Epithelial cell of esophagus (primary cell): ENCODE measurements at places on chromosomes 6 and 20.

- DNase-seq = no peak
Observed at GRCh38 chr20:53133125-53133524, 161.0 kb downstream of the TSHZ2 start.

- DNase-seq = no peak
Observed at GRCh38 chr6:110589865-110590513, 113.6 kb upstream of the SLC22A16 start.

DNA sequence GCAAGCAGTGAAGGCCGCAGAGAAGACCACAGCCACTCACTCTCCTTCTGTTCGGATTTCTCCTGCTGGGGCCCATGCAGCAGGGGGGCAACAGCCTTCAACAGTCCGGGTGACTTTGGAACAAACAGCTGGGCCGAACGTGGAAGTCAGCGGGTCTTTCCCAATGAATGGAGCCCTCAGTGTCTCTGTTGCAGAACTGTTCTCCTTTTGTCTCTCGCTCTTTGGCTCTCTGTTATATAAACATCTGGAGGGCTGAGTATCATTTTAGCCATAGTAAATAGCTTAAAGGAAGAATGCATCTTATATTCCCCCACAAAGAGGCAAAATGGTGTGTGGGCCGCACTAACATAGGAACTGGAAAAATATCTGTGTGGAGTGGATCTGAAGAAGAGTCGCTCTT is 136.7 kb upstream of the RALGAPA2 start:
- no peak for DNase-seq

DNA sequence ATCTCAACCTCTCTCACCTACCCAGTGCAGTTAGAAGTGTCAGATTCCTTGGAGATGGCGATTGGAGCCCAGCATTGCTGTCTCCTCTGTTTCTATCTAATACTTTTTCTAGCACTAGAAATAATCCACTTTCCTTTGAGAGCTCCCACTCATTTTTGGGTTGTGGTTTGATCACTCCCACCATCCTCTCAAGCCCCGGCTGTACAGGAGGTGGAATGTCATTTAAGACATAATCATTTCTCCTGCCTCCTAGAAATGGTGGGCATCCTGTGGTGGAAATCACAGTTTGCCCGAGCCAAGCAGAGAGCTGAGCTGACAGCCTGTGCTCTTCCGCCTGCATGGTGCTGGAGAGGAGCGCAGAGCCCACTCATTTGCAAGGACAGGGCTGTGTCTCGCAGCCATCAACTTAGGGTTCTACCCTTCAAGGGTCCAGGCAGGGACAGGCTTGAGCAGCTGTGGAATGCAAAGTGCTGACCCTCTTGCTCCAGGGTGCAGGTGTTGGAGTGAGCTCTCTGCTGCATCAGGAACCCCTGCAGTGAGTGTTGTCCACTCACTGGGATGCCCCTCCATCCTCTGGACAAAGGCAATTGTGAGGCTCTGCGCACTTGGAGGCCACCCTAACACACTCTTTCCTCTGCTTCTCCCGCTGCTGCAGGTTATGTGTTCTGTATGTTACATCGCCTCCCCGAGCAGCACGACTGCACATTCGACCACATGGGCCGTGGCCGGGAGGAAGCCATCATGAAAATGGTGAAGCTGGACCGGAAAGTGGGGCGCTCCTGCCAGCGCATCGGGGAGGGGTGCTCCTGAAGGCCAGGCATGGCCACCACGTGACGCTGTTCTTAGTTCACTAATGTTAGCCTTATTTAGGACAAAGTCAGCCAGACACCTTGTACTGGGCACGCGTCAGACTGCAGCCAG is 332.3 kb downstream of the ZFAND3 start:
- DNase-seq = no peak

DNA sequence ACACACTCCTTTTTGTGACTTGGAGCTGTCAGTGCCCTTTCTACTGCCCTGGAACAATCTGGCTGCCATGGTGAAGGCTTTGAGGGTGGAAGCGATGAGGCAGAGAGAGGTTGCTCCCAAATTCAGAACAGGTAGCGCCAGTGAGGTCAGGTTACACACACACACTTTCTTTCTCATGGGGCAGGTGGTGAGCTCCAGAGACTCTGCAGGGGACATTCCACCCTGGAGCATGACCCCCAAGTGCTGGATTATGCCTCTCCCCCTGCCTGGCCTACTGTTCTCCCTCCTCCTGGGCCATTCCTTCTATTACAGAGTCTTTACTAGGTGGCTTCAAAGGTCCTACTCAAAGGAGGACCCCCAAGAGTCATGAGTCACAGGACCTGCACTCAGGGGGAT is 98.0 kb downstream of the EYA2 start:
- DNase-seq = no peak

DNA sequence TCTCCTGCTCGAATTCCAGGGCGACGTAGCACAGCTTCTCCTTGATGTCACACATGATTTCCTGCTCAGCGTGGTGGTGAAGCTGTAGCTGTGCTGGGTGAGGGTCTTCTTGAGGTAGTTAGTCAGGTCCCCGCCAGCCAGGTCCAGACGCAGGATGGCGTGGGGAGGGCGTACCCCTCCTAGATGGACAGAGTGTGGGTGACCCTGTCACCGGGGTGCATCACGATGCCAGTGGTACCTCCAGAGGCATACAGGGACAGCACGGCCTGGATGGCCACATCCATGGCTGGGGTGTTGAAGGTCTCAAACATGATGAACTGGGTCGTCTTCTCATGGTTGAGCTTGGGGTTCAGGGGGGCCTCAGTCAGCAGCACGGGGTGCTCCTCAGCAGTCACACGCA is 110.2 kb upstream of the CNR1 start:
- DNase-seq = no peak

DNA sequence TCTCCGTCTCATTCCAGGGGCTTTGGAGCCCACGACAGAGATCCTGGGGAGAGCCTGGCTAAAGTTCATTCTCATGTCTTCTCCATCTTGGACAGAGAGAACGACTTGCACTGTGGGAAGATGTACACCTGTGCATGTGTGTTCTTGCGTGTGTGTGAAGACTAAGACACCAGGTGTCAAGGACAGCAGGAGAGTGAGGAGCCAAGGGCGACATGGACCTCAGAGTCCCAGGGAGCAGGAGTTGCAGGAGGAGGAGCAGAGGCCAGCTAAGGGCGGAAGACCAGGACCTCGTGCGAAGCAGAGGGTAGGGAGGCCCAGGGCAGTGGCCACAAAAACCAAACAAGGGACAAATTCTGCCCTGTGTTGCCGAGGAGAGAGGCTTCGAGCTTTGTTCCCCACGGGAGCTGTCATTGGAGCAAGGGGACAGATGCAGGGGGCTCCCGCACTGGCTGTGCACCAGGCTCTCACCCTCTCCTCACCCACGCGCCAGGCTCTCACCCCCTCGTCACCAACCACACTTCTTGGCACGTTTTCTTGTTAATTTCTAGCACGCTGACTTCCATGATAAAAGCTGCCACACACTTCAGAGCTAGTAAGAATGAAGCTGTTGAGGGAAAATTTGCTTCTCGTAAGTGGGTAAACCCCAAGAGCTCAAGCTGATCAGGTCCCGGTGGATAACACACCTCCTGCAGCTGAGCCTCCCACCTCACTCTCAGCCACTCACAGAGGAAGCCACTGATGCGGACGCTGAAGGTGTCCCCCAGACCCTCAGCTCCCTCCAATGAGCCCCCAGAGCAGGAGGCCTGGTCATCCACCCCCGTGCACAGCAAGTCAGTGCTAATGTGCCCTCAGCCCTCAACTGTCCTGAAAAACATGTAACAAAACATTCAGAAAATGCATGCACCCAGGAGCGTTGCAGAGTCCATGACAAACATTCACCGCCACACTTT is 62.6 kb downstream of the DLL1 start:
- DNase-seq = no peak

DNA sequence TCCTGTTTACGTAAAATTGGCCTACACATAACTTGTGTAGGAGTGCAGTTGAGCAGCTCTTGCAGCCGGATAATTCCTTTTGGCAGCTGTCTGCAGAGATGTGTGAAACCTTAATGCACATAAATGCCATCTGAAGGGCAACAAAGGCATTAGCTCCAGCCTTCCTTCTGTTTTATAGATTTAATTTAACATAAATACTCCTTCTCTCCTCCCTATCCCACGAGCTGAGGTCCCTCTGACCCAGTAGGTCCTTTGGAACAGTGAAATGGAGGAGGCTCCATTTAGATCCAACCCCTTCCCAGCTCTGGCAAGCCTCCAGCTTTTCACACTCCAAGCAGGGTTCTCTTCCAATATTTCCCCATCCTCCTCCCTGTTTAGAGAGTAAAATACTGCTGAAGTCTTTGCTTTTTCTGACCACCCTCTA is 6.5 kb downstream of the PLEKHG1 start:
- DNase-seq = no peak

GRCh38 chr6:108365478-108365877 is 70.6 kb downstream of the AFG1L start:
- no peak for DNase-seq

DNA sequence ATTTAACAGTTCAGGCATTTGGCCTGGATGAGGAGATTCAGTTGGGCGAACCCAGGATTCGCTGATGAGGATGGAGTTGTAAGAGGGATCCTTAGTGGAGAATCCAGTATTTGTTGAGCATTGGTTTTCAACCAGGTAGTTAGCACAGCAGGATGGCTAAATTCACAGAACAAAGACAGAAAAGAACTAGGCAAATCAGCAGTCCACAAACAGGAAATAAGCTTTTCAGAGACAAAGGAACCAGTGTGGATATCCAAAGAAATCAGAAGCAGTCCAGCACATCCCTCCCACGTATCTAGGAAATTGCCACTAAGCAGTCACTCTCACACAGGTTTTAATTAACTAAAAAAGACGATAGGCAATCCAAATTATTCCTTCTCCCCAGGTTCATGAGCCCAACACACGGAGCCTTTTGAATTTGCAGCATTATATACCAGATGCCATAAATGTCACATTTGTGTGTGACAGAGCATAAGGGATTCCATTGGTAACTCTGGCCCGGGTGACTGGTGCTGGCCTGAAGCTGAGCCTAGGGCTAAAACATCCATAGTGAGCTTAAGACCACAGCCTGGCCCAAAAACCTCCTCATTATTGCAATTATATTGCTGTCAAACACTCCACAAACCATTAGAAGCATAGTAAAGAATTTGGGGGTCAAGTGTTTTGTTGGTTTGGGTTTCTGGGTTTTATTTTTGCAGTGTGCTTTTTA is 131.5 kb downstream of the SOBP start:
- no peak for DNase-seq

GRCh38 chr6:101108286-101108685 is 227.2 kb upstream of the ASCC3 start:
- DNase-seq = no peak

- no peak for DNase-seq
Observed at GRCh38 chr20:7883309-7883708, 56.9 kb downstream of the HAO1 start.

GRCh38 chr20:41142919-41143318 is 5.6 kb downstream of the PLCG1 start:
- no peak for DNase-seq

DNA sequence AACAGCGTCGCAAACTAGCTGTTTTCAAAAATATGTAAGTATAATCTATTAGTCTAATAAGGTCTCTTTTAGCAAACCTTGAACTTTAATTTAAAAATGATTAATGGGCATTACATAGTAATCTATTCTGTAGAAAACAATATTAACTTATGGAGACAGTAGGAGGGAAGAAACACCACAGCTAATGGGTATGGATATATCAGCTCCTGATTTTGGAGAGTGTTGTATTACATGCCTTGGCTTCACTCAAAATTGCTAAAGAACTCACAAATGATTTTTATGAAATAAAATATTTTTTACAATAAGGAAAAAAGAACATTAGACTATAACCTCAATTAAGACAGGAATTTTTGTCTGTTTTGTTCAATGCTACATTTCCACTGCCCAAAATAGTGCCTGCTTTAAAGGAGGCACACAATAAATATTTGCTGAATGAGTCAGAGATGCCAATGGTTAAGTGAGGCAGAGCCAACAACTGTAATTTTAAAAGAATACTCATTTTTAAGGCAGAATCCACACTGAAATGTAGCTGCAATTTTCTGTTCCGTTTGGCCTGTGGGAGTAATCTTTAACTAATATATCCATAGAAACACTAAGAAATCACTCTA is 15.7 kb downstream of the ATG5 start:
- DNase-seq = peak; percentile 41

DNA sequence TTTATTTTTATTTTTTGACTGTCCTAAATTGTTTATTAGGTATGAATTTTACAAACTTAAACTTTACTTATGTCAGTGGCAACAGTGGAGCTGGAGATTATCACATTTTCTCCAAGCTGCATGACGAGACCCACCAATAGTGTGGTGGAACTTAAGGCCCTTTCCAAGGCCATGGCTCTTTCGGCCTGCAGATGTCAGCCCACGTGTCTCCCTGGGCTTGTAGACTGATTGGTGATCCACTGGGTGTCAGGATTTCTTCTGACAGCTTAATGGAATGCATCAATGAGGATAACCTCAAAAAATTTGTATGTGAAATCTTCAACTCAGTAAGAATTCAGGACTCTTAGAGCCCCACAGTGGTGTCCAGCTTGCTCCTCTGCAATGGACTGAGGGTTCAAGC is 32.3 kb upstream of the OVOL2 start:
- no peak for DNase-seq

- no peak for DNase-seq
Observed at GRCh38 chr6:37982317-37982716, 162.8 kb downstream of the ZFAND3 start.

- DNase-seq = no peak
Observed at GRCh38 chr6:121499666-121500065, 64.2 kb downstream of the GJA1 start.

DNA sequence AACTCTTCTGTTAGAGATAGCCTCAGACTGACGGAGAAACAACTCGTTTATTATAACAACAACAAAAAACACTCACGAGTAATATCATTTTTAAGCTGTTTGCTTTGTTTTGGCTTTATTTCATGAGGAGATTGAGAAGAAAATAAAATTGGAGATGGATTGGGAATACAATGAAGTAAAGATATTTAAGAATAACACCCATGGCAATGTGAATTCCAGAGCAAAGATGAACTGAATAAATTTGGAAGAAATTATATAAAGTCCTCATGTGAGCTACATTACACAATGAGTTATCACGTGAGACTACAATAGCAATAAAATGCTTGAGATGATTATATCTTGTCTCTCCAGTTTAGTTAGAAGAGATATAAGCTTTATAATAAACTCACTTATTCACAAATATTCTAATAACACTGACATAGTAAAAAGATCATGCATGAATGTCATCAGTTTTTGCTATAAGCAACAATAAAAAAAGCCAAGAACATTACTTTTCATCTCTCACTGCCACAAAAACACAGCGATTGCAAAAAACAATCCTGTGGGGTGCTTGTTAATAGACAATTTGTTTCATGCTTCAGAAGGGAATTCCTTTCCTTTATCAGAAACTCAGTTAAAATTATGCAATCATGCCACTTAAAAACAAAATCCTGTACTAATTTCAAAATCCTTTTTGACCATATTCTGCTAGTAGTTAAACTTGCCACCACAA is 696.7 kb upstream of the MARCKS start:
- DNase-seq = no peak

DNA sequence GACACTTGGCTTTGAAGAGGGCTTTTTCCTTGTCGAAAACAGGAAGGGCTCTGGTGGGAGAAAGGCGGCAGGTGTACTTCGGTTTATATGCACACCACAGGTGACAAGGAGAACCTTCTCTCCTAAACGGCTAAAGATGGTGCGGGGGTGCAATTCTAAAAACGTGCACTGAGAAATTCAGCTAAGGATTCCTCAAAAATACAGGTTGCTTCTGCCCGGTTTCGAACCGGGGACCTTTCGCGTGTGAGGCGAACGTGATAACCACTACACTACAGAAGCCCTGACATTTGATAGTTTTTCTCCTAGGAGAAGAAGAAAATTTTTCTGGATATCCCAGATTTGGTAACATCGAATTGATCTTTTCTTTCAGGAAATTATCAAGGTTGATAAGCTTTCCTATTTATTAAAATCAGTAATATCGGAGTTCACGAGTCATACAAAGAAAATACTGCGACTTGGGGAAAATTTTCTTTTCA is 32.0 kb downstream of the POM121L2 start:
- DNase-seq = peak; percentile 63
